ENCODE measurements at places on chromosomes 16 and 17.

- peaks cover 8% of the 10 kb centered on the region for H3K4me1 ChIP-seq
- no peaks in the 10 kb centered on the region for H3K27me3 ChIP-seq
- no peak overlapping the region for H3K4me3 ChIP-seq
Measured at GRCh38 chr17:41651625-41652460, 27.5 kb upstream of the KRT17 start.

- no peak overlapping the region for H3K4me3 ChIP-seq
- DNase-seq: no peak
Measured at GRCh38 chr17:41959030-41959335, 7.6 kb upstream of the CNP start.

DNA sequence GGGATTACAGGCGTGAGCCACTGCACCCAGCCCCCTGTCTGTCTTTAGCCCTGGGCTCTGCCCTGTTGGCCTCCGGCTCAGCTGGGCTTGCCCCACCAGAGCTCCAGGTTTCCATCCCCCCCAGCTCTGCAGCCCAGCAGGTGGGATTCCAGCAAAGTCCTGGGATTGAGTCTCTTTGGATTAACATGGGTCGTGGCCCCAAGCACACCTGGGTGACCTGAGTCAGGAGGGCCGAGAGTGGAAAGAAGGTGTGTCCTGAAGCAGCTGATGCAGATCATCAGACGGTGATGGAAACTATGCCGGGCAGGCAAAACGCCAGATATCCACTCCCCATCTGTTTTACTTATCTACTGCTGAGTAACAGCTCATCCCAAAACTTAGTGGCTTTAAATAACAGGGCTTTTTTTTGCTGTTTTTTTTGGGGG, 72.5 kb downstream of the KNOP1 start:
- no peak overlapping the region for H3K27ac ChIP-seq
- DNase-seq: no peak
- H3K27me3 ChIP-seq: no peaks in the 10 kb centered on the region
- peaks cover 9% of the 10 kb centered on the region for H3K36me3 ChIP-seq
- H3K4me3 ChIP-seq: no peak overlapping the region

- H3K27ac ChIP-seq: no peak overlapping the region
- H3K27me3 ChIP-seq: peaks cover 14% of the 10 kb centered on the region
- no peak overlapping the region for H3K4me3 ChIP-seq
- no peaks in the 10 kb centered on the region for H3K36me3 ChIP-seq
- DNase-seq: peak; percentile 37
Measured at GRCh38 chr17:77606865-77607210, 351.7 kb upstream of the TNRC6C start.

GRCh38 chr17:61489719-61490490, 37.7 kb downstream of the TBX4 start:
- H3K27me3 ChIP-seq: peaks cover 21% of the 10 kb centered on the region
- no peaks in the 10 kb centered on the region for H3K36me3 ChIP-seq
- H3K27ac ChIP-seq: no peak overlapping the region
- no peak for DNase-seq
- no peak overlapping the region for H3K4me3 ChIP-seq

- no peak for DNase-seq
- no peak overlapping the region for H3K27ac ChIP-seq
- peaks cover 9% of the 10 kb centered on the region for H3K27me3 ChIP-seq
- no peak overlapping the region for H3K4me3 ChIP-seq
- H3K36me3 ChIP-seq: no peaks in the 10 kb centered on the region
- H3K4me1 ChIP-seq: peaks cover 3% of the 10 kb centered on the region
Measured at GRCh38 chr17:78601577-78602190, 24.5 kb upstream of the DNAH17 start.

DNA sequence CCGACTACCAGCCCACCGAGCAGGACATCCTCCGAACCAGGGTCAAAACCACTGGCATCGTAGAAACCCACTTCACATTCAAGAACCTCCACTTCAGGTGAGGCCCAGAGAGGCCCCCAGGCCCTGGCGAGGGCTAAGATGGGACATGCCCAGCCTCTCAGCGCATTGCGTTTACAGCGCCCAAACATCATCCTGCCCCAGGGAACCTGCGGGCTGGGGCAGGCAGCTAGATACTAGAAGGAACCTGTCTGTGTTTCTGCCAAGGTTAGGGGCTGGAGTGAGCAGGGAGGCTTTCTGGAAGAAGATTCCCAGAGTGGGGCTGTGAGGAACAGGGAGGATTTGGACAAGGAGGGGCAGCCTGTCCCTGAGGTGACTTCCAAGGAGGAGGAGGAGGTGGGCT, 90.6 kb downstream of the AMFR start:
- no peaks in the 10 kb centered on the region for H3K27me3 ChIP-seq
- H3K27ac ChIP-seq: no peak overlapping the region
- no peak overlapping the region for H3K4me3 ChIP-seq
- no peak for DNase-seq
- no peaks in the 10 kb centered on the region for H3K4me1 ChIP-seq

GRCh38 chr16:70258946-70259345, 7.2 kb upstream of the EXOSC6 start:
- no peak for DNase-seq
- H3K27ac ChIP-seq: no peak overlapping the region
- H3K4me1 ChIP-seq: peaks cover 7% of the 10 kb centered on the region
- no peaks in the 10 kb centered on the region for H3K27me3 ChIP-seq

DNA sequence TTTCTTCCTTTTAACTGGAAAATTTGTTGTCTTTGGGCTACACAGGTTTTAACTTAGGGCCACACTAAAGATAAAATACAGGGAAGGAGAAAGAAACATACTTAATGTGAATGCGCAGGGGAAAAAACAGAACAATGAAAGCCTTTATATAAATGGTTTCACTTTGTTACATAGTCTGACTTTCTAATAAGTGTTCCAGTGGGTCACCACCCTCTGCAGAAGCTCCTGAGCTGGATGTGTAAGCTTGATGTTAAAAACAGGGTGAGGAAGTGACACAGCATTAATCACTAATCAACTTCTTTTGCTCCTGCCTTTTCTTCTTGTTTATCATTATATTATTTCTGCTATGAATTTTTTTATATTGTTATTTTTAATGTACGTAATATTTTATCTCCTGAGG, 445.6 kb upstream of the CA10 start:
- H3K4me1 ChIP-seq: no peaks in the 10 kb centered on the region
- DNase-seq: no peak
- no peak overlapping the region for H3K4me3 ChIP-seq
- H3K27me3 ChIP-seq: no peaks in the 10 kb centered on the region

GRCh38 chr16:27323781-27324561, 10.2 kb downstream of the IL4R start:
- H3K4me1 ChIP-seq: peaks cover 83% of the 10 kb centered on the region
- H3K4me3 ChIP-seq: no peak overlapping the region
- H3K27me3 ChIP-seq: no peaks in the 10 kb centered on the region
- peaks cover 57% of the 10 kb centered on the region for H3K36me3 ChIP-seq

GRCh38 chr17:47738178-47738577, 5.1 kb downstream of the TBX21 start:
- peaks cover 51% of the 10 kb centered on the region for H3K36me3 ChIP-seq
- H3K27ac ChIP-seq: no peak overlapping the region
- H3K27me3 ChIP-seq: no peaks in the 10 kb centered on the region

DNA sequence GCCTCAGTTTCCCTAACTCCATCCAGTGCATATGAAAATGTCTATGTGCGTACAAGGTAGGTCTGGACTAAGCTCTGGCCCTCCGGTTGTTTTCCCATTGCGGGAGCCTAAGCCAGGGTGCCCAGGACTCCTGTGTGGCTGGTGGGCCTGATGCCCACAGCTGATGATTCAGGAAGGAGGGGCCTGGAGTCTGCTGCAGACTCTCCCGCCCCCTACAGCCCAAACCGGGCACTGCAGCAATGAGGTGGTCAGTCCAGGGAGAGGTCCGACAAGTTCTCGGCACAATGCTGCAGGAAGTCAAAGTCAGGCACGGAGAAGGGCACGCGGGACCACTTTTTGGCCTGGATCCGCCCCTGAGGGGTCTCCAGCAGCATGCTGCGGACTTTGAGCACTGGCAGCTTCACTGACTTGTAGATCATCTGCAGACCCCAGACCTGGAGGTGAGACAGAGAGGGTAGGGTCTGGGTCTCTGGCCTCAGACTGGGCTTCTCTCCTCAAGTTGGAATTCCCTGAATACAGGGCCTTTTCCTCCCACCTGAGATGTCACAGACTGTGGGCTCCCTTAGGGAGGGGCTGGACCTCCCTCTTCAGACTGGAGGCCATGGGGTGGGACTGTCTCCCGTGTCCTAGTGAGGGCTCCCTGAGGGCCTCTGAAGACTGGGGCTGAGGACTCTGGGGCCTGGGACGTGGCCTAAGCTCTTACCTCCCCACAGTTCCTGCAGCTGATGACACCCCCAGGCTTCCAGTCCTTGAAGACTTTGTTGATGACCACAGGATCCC, 3.4 kb upstream of the ZNF385C start:
- peaks cover 15% of the 10 kb centered on the region for H3K27me3 ChIP-seq
- H3K4me3 ChIP-seq: no peak overlapping the region
- peaks cover 8% of the 10 kb centered on the region for H3K4me1 ChIP-seq
- H3K36me3 ChIP-seq: peaks cover 14% of the 10 kb centered on the region
- DNase-seq: peak; percentile 80

GRCh38 chr17:57508671-57509070, 236.4 kb downstream of the CCDC182 start:
- H3K27me3 ChIP-seq: no peaks in the 10 kb centered on the region
- no peak overlapping the region for H3K4me3 ChIP-seq
- no peaks in the 10 kb centered on the region for H3K36me3 ChIP-seq
- H3K27ac ChIP-seq: peak overlapping the region; percentile 21
- no peak for DNase-seq

GRCh38 chr17:7252176-7253043, at the start of gene ELP5:
Gene ELP5, plus strand, starts transcription at chr17:7252215. Its CDS starts 336 bp downstream, at chr17:7252551.
- DNase-seq: peak; percentile 96
- H3K4me1 ChIP-seq: peaks cover 41% of the 10 kb centered on the region
- no peaks in the 10 kb centered on the region for H3K27me3 ChIP-seq
- peak within 1 kb of the TSS; percentile 91 for H3K4me3 ChIP-seq
- H3K36me3 ChIP-seq: peaks cover 21% of the 10 kb centered on the region

- no peaks in the 10 kb centered on the region for H3K36me3 ChIP-seq
- H3K27ac ChIP-seq: no peak overlapping the region
- no peak for DNase-seq
- no peaks in the 10 kb centered on the region for H3K27me3 ChIP-seq
Measured at GRCh38 chr16:73217654-73218053, 169.7 kb upstream of the ZFHX3 start.

DNA sequence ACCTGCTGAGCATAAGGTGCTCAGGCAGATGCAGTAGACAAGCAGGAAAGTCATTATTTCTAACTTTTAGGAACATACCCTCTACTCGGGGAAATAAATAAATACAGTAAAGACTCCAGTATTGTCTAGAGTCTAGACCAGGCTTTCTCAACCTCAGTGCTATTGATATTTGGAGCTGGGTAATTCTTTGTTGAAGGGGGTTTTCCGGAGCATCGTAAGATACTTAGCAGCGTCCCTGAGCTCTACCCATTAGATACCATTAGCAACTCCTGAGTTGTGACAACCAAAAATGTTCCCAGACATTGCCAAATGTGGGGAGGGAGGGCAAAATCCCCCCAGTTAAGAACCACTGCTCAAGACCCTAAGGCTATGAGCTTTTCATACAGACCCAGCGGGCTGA, 21.1 kb downstream of the EPOP start:
- H3K4me1 ChIP-seq: peaks cover 11% of the 10 kb centered on the region
- no peak overlapping the region for H3K4me3 ChIP-seq
- H3K27ac ChIP-seq: no peak overlapping the region
- peaks cover 25% of the 10 kb centered on the region for H3K27me3 ChIP-seq

DNA sequence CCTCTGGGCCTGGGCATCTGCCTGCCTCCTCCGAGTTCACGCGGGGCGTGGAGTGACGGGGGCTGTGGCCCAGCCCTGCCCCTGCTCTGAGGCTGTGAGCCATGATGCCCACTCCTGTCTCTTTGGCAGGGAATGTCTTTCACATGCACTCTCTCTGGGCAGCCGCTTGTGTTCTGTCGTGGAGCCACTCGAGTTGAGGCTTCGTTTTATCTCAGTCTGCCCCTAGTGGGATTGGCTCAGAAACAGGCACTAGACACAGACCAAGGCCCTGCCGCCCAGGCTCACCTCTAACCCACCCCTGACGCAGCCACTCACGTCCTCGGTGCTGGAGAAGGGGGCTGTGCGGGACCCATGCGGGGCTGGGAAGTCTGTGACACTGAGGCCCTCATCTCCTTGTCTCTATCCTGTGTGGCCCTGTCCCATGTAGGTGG, 67.5 kb upstream of the KCTD5 start:
- H3K27me3 ChIP-seq: no peaks in the 10 kb centered on the region
- H3K27ac ChIP-seq: no peak overlapping the region
- H3K4me1 ChIP-seq: no peaks in the 10 kb centered on the region
- peaks cover 9% of the 10 kb centered on the region for H3K36me3 ChIP-seq
- no peak for DNase-seq

GRCh38 chr16:58793366-58793765, 59.2 kb upstream of the GOT2 start:
- no peak overlapping the region for H3K4me3 ChIP-seq
- no peak for DNase-seq
- H3K4me1 ChIP-seq: no peaks in the 10 kb centered on the region
- no peaks in the 10 kb centered on the region for H3K36me3 ChIP-seq
- H3K27me3 ChIP-seq: peaks cover 12% of the 10 kb centered on the region

- peak overlapping the region; percentile 87 for H3K4me3 ChIP-seq
- DNase-seq: no peak
- H3K27ac ChIP-seq: peak overlapping the region; percentile 86
- no peaks in the 10 kb centered on the region for H3K27me3 ChIP-seq
- H3K36me3 ChIP-seq: peaks cover 45% of the 10 kb centered on the region
- H3K4me1 ChIP-seq: peaks cover 50% of the 10 kb centered on the region
Measured at GRCh38 chr17:8375738-8376259, 705 bp downstream of the KRABD2 start.

GRCh38 chr16:67034487-67034886, 5.5 kb downstream of the CBFB start:
- H3K27ac ChIP-seq: no peak overlapping the region
- H3K4me3 ChIP-seq: no peak overlapping the region
- H3K27me3 ChIP-seq: no peaks in the 10 kb centered on the region
- no peak for DNase-seq

GRCh38 chr17:81402981-81403467, 7.8 kb downstream of the BAHCC1 start:
- peaks cover 80% of the 10 kb centered on the region for H3K27me3 ChIP-seq
- H3K4me3 ChIP-seq: no peak overlapping the region

- no peak for DNase-seq
- no peak overlapping the region for H3K4me3 ChIP-seq
- no peaks in the 10 kb centered on the region for H3K36me3 ChIP-seq
- H3K27me3 ChIP-seq: peaks cover 12% of the 10 kb centered on the region
Measured at GRCh38 chr17:34658811-34659560, 79.6 kb downstream of the TMEM132E start.

DNA sequence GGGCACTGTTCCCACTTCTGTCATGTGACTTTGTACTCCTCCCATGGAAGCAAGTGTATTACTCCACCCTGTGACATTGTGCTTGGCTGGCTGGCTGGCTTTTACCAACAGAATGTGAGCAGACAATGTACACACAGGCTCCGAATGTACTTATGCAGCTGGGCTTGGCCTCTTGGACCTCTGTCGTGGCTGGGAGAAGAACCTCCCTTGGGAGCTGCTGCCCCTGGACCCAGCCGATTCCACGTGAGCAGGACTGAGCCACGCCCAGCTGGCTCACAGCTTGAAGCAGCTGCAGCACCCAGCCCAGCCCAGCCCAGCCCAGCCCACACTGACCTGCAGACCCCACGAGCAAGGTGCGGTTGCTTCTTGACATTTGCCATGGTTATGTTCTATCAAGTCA, 177.5 kb downstream of the RBFOX3 start:
- H3K27ac ChIP-seq: no peak overlapping the region
- H3K4me1 ChIP-seq: no peaks in the 10 kb centered on the region
- DNase-seq: no peak
- peaks cover 3% of the 10 kb centered on the region for H3K27me3 ChIP-seq
- no peak overlapping the region for H3K4me3 ChIP-seq
- no peaks in the 10 kb centered on the region for H3K36me3 ChIP-seq

- no peak overlapping the region for H3K27ac ChIP-seq
- no peak for DNase-seq
- H3K4me1 ChIP-seq: peaks cover 4% of the 10 kb centered on the region
- no peaks in the 10 kb centered on the region for H3K27me3 ChIP-seq
Measured at GRCh38 chr17:66580184-66580955, 254.5 kb upstream of the CACNG5 start.
